Activated CD8-positive, alpha-beta T cell treated with anti-CD3 and anti-CD28 coated beads, Interleukin-2, amount 10 ng/mL, durations not matched to agents 7 days and 5 days (primary cell): ENCODE measurements at places on chromosomes 1 and 21. TPM values are rescaled to one million over a fixed set of nuclear protein-coding genes. Genes with fewer than 3 reads are reported as not detected.

DNA sequence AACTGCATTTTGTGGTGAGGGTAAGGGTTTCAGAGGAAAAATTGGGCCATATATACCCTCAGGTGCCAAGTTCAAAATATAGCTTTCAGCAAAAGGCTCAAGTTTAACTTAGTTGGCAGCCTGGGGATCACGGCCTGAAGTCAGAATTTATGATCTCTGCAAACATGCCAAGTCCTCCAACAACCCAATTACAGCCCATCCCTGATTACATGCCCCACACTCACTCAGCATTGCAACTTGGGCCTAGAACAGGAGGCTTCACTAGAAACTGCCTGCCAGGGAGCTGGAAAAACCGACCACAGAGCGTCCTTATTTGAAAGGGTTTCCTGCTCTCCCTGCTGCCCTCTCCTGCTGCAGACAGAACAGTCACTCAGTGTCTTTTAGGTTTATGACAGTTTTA lies 12.4 kb downstream of the FYB2 start:
- no peaks in the 10 kb centered on the region for H3K27me3 ChIP-seq

DNA sequence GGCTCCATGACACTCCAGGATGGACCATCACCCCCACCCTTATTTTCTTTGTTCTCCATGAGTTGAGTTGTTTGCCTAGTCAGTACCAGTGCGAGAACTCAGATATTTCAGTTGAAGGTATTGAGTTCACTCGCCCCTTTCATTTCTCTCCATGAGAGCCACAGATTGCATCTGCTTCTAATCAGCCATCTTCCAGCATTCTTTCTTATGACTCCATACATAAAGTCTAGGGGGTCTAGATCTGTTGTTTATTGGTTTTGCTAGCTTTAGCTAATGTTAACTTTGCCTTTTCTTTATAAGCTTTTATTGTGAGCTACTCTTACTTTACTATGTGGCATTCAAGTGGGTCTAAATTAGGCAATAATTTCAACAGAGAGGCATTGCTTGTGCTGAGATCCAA lies 71.6 kb upstream of the PDC start:
- H3K4me1 ChIP-seq = no peaks in the 10 kb centered on the region
- H3K27ac ChIP-seq = no peak overlapping the region
- H3K27me3 ChIP-seq = no peaks in the 10 kb centered on the region
- DNase-seq = no peak
- H3K36me3 ChIP-seq = no peaks in the 10 kb centered on the region

- H3K27me3 ChIP-seq = no peaks in the 10 kb centered on the region
- no peak for DNase-seq
- no peaks in the 10 kb centered on the region for H3K4me1 ChIP-seq
- no peak overlapping the region for H3K4me3 ChIP-seq
Observed at GRCh38 chr21:26093122-26093521, 77.4 kb downstream of the APP start.

DNA sequence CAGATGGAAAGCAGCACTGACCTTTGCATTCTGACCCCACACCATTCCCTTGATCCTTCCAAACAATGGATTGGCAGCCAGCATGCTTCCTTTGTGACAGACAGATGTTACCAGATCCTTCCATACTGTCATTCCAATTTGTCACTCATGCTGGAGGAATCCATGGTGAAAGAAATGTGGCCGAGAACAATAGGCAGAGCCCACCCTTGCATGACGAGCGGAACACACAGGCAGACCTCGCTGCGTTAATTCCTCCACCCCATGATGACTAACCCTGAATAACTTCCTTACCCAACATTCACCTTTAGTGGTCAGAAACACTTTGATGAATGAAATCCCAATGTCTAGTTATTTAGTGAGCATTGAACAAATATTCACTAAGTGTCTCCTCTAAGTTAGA lies 45.1 kb downstream of the PDPN start:
- no peak overlapping the region for H3K4me3 ChIP-seq
- H3K27me3 ChIP-seq = no peaks in the 10 kb centered on the region
- H3K36me3 ChIP-seq = no peaks in the 10 kb centered on the region

GRCh38 chr1:209030454-209031167 lies 552.9 kb upstream of the CAMK1G start:
- H3K27ac ChIP-seq = no peak overlapping the region
- H3K36me3 ChIP-seq = no peaks in the 10 kb centered on the region
- no peak for DNase-seq
- no peaks in the 10 kb centered on the region for H3K4me1 ChIP-seq
- H3K27me3 ChIP-seq = peaks cover 2% of the 10 kb centered on the region
- no peak overlapping the region for H3K4me3 ChIP-seq

TCHHL1 gene
- not detected for total RNA-seq

SHE gene
- not detected for total RNA-seq

CYP4Z1 gene
- not detected for total RNA-seq
